ENCODE measurements at places on chromosomes 3 and 15.

GRCh38 chr3:7388026-7388425 is 527.1 kb downstream of the GRM7 start:
- no peak for DNase-seq

DNA sequence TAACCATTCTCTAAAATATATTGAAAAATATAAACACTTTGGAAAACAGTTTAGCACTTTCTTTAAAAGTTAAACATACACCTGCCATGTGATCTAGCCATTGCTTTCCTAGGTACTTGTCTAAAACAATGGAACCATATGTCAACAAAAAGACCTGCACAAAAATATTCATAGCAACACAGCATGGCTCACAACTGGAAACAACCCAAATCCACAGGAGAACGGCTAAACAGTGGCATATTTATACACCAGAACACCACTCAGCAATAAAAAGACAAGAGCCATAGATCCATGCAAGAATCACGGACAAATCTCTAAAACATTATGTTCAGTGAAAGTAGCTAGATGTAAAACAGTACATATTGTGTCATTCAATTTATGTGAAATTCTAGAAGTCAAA is 221.3 kb upstream of the UBE2E2 start:
- DNase-seq = no peak

DNA sequence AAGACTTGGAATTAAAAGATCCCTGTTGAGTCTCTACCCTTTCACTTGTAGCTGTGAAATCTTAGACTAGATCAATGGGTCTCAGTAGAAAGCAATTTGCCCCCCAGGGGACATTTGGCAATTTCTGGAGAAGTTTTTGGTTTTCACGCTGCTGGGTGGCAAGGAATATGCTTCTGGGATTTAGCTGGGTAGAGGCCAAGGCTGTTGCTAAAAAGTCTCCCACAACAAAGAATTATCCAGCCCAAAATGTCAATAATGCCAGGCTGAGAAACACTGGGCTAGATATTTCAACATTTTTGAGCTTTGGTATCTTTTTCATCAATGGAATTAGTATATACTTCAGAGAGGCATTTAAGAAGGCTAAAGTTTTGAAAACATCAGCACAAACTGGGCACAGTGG is 8.7 kb downstream of the CAPN7 start:
- no peak for DNase-seq

DNA sequence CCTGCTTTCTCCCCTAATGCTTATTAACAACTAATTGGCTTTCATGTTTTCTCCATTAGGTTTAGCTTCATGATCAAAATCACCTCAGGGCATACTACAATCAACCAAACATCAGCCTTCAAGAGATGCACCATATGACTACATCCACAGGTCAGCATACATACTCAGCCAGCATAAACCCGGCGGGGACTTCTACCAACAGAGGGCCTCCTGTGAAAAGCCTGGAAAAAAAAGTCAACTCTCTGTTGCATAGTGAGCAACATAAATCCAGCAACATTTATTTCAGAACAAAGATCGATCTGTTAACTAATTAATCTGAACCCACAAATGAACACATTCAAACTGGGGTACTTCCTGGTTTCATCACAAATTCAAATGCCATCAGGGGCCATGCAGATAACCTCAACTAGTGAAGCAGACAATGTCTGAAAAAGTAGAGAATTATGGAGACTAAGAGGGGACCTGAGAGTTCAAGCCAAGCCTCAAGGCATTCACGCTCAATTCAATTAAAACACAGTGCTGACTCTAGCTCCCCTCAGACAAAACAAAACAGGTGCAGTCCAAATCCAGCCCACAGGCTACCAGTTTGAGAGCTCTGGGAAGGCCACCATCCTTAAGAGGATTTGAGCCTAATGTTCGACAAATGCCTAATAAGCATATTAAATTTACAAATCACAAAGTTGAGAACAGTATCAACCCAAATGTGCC is 124.5 kb downstream of the MAGI1 start:
- no peak for DNase-seq

DNA sequence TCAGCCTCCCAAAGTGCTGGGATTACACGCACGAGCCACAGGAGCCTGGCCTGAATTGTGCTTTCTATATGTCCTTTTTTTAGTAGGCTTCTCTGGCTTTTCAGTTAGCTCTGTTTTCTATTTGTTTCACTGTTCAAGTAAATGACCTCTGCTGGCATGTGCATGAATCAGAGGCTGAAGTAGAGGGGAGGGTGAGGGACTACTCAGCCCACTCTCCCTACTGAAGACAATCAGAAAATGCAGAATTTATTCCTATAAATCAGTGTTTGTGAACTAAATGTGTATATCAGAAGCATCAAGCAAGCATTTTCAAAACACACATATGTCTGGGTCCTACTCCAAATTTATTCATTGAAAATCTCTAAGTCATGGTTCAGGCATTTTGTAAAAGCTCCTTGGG is 45.0 kb downstream of the ZMAT3 start:
- DNase-seq = peak; percentile 38

DNA sequence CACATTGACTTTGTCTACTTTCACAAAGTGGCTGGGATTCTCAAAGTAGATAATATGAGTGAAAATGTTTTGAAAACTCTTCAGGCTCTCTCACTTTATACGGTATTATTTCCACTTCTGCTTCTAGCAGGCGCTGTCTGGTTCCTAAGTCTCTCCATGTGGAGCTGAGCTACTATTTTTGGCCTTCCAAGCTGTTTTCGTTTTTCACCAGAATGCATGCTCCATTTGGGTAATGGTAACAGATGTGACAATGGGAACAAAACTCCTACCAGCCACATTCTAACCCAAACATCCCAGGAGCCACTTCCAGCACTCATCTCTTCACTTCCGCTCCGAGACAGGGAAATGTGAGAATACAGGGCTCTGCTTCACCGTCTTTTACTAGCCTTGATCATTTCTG is 586.7 kb downstream of the NTRK3 start:
- no peak for DNase-seq

DNA sequence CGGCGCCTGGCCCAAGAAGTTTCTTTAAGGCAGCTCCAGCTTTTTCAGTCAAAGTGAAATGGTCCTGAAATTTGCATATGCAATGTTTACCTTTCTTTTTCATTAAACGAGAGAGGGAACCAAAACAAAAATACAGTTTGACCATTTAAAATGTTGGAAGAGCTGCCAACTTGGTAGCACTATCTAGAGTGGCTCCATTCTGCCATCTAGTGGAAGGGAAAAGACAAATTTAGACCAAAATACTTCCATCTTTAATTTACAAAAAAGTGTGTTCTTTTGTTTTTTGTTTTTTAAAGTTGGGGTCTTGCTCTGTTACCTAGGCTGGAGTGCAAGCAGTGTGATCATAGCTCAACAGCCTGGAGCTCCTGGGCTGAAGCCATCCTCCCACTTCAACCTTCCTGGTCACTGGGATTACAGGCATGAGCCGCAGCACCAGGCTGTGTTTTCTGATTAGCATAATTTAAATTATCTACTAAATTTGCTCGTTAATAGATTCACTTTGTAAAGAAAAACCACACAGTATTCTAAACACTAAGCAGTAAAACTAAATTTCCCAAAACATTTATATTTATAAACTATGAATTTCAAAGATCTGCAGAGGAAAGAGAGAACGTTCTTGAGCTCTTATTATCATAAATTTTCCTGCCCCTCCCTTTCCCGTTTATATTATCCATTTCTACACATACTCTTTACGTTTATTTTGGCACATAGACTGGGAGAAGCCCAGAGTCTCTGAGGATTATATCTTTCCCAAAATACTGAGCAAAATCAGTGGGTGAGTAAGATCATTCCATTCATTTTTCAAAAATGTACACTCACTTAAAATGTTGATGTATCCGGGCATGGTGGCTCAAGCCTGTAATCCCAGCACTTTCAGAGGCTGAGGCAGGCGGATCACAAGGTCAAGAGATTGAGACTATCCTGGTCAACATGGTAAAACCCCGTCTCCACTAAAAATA is 15.4 kb upstream of the RFC4 start:
- DNase-seq = peak; percentile 81

GRCh38 chr3:151579571-151580270 is 118.9 kb upstream of the IGSF10 start:
- no peak for DNase-seq

DNA sequence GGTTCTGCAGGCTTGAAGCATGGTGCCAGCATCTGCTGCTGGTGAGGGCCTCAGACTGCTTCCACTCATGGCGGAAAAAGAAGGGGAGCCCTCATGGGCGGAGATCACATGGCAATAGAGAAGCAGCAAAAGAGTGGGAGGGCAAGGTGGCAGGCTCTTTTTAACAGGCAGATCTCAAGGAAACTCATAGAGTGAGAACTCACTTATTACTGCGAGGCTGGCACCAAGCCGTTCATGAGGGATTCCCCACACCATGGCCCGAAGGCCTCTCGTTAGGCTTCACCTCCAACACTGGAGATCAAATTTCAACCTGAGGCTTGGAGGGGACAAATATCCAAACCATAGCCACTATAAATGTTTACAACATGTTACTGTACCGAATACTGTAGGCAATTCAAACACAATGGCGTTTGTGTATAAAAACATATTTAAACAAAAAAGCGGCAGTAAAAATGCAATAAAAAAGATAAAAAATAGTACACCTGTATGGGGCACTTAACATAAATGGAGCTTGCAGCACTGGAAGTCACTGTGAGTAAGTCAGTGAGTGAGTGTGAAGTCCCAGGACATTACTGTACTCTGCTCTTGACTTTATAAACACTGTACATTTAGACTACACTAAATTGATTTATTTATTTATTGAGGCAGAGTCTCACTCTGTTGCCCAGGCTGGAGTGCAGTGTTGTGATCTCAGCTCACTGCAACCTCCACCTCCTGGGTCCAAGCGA is 18.8 kb upstream of the MOBP start:
- DNase-seq = no peak

DNA sequence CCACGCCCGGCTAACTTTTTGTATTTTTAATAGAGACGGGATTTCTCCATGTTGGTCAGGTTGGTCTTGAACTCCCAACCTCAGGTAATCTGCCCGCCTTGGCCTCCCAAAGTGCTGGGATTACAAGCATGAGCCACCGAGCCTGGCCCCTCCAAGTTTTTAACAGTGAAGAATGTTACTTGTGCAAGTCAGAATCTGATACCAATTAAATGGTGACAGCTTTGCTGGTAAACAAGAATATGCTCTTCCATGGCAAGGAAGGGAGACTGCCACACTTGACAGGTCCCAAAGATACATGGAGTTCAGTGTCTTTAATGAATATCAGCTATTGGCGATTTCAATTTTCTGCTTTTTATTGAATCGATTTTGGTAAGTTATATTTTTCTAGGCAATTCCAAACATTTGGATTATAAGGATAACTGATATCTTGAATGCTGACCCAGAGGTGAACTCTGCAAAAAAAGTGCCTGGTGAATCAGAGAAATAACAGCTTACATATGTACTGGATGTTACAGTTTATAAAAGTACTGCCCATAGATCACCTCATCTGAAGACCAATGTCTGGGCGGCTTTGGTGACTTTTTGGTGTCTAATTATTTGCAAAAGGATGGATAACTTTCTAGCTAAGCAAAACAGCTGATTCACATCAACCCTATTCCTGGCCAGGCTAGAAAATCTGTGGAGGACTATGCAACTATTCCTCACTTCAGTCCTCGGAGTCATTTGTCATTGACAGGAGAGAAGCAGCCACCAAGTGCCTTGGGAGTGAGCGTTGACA is 1.2 kb downstream of the PARP16 start:
- peak; percentile 18 for DNase-seq

Measured in EL (cell line).